ENCODE measurements at places on chromosomes 16 and 17.

- DNase-seq: no peak
These were observed 3.6 kb upstream of the MEOX1 start for GRCh38 chr17:43665084-43665936.

DNA sequence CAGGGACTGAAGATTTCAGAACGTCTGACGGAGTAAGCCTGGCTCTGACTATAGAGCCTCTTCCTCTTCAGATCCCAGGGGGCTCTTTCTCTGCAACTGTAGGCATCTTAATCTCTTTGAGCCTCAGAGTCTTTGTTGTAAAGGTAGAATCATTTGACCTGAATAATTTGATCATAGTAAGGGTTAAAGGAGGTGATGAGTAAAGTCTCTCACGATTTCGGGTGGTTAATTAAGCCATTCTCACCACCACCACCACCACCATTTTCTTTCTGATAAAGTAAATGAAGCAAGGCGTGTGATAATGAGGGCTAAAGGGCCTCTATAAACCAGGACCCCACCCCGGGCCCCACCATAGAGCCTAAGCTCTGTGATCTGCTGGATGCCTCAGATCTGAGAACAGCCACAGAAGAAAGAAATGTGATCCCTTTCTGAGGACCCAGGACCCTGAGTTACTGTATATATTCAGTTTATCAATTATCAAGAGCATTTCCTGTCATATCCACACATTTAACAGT, 33.0 kb upstream of the ADAMTS18 start:
- DNase-seq: no peak

DNA sequence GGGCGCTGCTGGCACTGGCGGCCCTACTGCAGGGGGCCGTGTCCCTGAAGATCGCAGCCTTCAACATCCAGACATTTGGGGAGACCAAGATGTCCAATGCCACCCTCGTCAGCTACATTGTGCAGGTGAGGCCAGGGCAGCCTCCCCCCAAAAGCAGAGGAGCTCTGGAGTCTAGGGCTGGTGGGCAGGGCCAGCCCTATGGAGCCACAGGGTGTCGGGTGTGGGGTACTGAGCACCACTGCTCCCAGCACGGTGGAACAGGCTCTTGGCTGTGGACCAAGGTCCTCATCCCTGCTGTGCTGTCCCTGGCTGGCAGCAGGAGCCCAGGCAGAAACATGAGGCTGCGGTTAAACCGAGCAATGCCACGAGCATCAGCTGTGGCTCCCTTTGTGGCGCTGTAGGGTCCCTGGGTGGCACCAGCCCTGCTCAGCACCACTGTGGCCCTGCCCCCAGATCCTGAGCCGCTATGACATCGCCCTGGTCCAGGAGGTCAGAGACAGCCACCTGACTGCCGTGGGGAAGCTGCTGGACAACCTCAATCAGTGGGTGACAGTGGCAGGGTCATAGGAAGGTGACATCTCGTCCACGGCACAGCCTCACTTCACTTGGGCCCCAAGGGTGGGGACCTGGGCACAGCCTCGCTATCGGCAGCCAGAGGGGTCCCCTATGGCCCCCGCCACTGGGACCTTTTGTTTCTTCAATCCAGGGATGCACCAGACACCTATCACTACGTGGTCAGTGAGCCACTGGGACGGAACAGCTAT, 1.1 kb downstream of the DNASE1 start:
- DNase-seq: no peak

DNA sequence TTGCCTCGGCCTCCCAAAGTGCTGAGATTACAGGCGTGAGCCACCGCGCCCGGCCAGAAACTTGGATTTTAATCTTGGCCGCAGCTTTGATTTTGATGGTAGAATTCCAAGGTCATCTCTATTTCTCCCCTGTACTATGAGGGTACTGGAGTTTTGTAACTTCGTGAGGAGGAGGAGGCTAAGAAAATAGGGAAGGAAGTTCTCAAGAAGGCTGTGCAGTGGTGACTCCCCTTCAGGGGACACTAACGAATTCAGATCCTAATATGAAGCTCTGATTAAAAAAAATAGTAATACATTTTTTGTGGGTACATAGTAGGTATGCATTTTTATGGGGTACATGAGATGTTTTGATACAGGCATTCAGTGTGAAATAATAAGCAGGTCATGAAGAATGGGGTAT, 55.9 kb downstream of the LDHD start:
- DNase-seq: no peak

DNA sequence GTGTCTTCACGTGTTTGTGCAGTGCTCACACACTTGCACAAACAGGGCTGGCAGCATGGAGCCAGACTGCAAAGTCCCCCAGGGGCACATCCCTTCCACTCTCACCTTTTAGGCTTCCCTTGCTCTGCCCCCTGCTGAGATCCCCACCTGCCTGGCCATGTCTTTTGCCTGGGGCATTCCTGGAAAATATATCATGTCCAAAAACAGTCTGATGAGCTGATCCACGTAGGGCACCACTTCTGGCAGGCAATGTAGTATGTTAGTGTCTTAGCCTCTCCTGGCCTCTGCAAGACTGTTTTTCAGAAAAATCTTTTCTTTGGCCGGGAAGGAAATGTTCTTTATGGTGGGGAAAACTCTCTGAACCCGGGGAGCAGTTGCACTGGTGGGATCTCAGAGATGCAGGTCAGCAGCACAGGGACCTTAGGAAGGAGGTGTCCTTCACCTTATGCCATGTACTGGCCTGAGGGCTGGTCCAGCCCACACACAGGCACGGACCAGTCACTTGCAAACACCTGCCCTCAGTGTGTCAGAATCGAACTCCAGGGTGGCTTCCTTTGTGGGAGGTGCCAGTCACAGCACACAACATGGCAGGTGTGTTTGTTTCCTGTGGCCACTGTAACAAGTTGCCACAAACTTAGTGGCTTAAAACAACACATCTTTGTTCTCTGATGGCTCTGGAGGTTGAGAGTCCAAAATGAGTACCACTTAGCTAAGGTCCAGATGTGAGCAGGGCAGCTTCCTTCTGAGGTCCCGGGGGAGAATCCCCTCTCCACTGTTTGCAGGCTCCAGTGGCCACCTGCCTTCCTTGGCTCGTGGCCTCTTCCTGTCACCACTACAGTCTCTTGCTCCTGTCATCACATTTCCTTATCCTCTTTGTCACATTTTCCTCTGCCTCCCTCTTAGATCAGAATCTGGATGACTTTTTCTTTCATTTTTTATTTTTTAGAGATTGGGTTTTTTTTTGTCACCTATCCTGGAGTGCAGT, 46.6 kb downstream of the MPRIP start:
- no peak for DNase-seq

DNA sequence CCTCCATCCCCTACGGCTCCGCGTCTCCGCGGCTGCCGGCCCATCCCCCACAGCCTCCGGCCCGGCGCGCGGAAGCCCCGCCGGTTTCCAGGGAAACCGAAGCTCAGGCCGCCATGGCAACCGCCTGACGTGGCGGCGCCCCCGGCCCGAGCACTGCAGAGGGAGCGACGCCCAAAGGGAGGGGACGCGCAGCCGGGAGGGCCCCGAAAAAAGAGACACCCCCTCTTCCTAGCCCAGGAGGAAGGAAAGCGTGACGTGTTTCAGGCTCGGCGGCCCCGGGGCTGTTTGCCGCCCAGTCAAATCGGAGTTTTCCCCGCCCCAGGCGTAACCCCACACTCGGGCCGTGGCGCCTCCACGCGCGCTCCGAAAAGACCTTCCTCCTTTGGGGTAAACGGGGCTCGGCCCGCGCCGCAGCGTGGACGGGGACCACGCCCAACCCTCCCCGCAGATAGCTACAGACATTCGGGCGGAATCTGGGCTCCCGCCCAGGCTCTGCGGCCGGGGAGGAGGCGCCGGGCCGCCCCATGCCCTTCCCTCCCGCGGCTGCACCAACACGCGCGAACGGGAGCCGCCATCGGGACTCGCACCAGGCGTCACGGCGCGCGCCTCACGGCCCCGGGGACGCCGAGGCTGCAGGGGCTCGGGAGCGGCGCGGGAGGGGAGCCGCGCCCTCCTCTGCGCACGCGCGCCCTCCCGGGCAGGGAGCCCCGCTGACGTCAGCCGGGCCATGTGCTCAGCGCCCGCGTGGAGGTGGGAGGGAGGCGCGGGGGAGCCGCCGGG, 7.5 kb downstream of the MNT start:
- DNase-seq: peak; percentile 88

GRCh38 chr17:15452746-15453145, 14.7 kb downstream of the CDRT4 start:
- no peak for DNase-seq

GRCh38 chr17:68497885-68498319, 14.3 kb upstream of the PRKAR1A start:
- DNase-seq: no peak

- no peak for DNase-seq
These were observed 2.6 kb downstream of the APRT start for GRCh38 chr16:88809068-88809675.

DNA sequence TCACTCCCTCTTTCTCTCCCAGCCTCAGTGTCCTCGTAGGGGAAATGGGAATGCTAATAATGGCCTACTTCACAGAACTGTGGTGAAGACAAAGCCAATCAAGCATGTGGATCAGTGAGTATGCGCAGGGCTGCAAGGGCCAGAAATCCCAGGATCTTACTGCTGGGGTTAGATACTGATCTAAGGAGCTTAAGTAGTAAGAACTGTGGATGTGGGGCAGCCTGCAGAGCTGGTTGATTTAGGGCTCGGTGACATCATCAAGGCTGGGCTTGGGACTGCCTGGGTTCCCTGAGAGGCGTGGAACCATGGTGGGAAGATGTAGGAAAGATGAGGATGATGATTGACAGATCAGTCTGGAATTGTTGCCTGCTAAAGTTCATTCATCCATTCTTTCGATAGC, 25.6 kb downstream of the GOSR2 start:
- no peak for DNase-seq

GRCh38 chr17:32323811-32324491, 18.0 kb downstream of the C17orf75 start:
- no peak for DNase-seq

DNA sequence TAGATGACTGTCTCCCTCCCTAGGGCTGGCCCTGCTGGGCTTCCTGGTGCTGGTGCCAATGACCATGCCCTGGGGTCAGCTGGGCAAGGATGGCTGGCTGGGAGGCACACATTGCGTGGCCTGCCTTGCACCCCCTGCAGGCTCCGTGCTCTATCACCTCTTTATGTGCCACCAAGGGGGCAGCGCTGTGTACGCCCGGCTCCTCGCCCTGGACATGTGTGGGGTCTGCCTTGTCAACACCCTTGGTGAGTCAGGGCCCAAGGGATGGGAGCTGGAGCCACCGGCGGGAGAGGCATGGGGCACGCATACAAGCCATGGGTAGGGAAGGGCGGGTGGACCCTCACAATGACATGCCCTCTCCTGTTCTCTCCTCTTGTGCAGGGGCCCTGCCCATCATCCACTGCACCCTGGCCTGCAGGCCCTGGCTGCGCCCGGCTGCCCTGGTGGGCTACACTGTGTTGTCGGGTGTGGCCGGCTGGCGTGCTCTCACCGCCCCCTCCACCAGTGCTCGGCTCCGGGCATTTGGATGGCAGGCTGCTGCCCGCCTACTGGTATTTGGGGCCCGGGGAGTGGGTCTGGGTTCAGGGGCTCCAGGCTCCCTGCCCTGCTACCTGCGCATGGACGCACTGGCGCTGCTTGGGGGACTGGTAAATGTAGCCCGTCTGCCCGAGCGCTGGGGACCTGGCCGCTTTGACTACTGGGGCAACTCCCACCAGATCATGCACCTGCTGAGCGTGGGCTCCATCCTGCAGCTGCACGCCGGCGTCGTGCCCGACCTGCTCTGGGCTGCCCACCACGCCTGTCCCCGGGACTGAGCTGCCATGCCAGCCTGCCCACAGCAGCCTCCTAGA, 2.2 kb downstream of the PAQR4 start:
- DNase-seq: no peak

GRCh38 chr17:29667969-29668368, 45.3 kb upstream of the CORO6 start:
- no peak for DNase-seq

GRCh38 chr17:7705269-7706255, 560 bp downstream of the EFNB3 start:
- no peak for DNase-seq

GRCh38 chr16:49617016-49617629, 238.8 kb downstream of the ZNF423 start:
- DNase-seq: no peak

GRCh38 chr16:64278196-64278595, 843.7 kb downstream of the CDH11 start:
- DNase-seq: no peak

DNA sequence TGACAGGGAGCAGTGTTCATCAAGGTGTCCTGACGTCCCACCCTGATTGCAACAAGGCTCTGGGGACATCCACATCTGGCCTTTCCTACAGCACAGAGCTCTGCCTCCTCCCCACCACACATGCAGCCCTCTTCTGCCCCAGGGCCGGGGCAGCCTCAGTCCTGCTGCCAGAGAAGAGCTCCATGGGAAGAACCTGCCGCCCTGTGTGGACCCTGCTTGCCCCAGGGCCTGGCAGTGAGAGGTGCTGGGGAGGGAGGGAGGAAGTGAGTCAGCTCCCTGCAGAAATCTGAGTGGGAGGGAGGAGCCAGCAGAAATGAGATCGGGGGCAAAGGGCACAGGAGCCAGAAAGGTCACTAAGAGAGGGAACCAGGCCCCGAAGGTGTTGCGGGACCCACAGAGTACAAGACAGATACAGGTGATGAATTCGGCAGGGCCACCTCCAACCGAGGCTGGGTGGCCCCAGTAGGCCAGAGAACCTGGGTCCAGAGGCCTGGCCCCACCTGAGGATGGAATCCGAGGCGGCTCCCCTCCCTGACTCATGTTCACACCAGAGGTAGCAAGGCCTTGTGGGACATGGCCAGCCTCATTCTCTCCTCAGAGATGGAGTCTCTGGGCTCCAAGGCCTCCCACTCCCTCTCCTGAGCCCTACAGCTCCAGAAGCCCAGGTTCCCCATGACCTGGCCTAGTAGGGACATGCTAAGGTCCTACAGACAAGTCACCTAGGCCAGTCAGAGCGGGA, 24.8 kb downstream of the MYO18A start:
- DNase-seq: peak; percentile 85

- DNase-seq: no peak
These were observed 39.3 kb downstream of the TADA2A start for GRCh38 chr17:37446027-37446426.

DNA sequence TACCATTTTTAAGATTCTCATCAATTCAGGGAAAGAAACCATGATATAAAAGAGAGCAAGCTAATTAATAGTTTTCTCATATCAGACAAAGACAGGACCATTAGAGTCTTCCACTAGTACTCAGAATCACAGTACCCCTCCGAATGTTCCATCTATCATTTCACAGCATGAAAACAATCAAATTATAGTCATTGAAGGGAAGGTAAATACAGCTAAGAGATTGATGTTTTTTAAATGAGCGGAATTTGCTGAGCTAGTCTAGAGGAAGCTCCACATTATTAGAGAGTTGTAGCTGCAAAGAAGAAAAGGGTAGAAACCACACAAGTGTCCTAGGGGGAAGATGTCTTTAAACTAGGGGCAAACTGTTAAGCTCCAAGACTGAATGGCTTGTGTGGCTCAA, 808.9 kb downstream of the CDH11 start:
- no peak for DNase-seq

All from urothelium cell line (cell line).